ENCODE measurements at places on chromosomes 4 and X. TPM values are rescaled to one million over a fixed set of nuclear protein-coding genes. Genes with fewer than 3 reads are reported as not detected.

- DNase-seq = no peak
These were observed 85.5 kb downstream of the NHSL2 start for GRCh38 chrX:71996136-71996535.

- DNase-seq = peak; percentile 2
These were observed 54.5 kb upstream of the FBXW7 start for GRCh38 chr4:152590179-152591031.

DNA sequence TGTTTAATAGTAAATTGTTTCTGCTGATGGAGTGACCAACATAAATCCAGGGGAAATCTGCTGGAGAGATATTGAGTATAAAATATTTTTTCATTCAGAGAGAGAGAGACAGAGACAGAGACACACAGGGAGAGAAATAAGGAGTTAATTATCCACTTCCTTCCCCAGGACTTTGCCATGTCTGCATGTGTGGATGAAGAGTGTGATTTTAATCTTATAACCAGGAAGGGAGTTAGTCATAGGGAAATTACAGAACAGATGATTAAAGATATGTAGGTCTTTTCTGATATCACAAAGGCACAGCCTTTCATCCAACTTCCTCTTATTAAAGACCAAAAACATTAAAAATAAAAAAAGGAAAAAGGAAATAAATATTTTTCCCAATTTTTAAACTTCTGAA is 526.3 kb downstream of the SPRY1 start:
- no peak for DNase-seq

Gene RAB33A
- total RNA-seq = 0.18 TPM

DNA sequence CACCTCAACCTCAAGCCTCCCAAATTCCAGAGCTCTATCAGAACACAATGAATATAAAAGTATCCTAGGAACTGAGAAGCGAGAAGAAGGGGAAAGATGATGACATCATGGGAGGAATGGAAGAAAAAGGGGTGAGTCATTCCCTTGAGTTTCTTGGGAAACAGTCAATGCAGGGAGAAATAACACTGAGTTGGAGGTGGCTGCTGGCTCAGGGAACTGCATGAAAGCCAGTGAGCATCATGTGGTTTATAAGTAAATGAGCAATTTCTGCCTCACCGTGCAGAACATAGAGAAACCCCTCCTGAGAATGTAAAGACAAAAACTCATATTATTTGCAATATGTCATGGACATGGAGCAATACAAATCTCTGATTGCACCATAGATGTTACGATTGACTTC is 73.3 kb downstream of the SHOX start:
- DNase-seq = no peak

DNA sequence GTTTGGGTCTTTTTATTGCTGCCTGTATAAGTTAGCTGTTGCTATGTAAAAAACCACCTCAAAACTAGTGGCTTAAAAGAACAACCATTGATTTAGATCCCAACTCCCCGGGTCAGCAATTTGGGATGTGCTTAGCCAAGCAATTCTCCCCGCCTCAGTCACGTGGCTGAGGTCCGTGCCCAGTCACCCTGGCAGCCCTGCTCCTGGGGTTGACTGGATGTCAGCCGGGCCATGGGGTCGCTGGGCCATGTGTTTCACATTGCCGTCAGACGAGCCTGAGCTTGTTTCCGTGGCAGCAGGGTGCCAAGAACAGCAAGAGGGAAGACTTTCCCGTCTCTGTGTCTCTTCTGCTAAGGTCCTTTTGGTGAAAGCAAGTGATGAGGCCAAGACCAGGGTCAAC is 345.7 kb upstream of the FAT1 start:
- DNase-seq = no peak

DNA sequence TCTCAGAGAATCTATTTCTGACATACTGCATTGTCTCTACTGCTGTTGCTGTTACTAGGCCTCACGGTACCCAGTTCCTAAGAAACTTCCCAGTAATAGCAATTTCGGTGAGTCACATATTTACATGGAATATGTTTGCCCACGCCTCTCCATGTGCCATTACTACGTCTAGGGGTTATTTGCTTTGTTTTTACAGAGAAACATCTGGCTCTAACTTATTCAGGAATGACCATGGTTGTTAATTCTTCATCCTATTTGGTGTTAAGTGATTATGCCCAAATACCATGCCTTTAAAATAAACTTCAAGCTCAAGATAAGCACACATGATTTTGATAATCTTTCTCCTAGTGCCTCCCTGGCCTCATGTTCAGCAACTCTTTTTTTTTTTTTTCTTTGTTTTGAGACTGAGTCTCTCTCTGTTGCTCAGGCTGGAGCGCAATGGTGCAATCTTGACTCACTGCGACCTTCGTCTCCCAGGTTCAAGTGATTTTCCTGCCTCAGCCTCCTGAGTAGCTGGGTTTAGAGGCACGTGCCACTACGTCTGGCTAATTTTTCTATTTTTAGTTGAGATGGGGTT is 101.0 kb upstream of the HS3ST1 start:
- no peak for DNase-seq

DNA sequence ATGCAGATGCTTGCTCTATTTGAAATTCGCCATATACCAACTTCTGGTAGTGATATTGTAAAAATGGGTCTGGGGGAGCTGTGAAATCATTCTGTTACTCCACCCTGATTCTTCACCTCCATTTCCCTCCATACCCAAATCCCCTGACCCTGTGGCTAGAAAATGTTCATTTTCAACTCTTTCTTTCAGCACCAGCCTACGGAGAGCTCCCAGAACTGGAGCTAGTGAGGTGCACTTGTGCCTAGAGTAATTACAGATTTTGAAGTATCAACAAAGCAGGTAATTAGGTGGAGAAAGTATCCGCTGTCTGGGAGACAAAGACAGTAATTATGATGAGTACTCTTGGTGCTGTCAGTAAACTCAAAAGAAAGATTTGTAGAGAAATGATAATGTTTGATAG is 8.1 kb downstream of the ARHGAP36 start:
- DNase-seq = no peak

DNA sequence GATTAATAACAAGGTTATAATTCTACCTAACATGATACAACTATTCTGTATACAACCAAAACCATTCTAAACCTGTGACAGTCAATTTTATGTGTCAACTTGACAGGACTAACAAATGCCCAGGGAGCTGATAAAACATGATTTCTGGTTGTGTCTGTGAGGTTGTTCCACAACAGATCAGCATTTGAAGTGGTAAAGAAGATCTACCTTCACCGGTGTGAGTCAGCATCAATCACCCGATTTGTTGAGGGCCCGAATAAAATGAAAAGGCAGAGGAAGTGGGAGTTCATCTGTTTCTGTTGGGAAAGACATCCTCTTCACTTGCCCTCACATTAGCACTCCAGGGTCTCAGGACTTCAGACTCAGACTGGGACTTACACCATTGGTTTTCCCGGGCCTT is 187.9 kb downstream of the MAB21L2 start:
- no peak for DNase-seq

DNA sequence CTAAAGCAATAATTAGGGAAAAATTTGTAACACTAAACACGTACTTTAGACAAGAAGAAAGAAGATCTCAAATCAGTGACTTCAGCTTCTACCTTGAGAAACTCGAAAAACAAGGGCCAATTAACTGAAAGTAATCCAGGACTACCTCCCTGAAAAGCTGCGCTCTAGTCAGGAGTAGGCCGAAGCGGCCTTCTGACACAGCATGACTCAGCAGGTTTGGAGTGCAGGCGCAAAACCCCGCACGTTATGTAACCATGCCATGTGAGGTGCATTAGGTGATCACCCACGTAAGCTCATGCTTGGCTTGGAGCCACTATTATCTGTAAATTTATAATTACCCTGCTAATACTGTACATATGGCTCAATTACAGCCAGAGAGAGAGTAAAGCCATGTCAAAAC is 52.8 kb upstream of the CCDC149 start:
- no peak for DNase-seq

GRCh38 chr4:143071351-143071750 is 113.4 kb upstream of the USP38 start:
- DNase-seq = no peak

DNA sequence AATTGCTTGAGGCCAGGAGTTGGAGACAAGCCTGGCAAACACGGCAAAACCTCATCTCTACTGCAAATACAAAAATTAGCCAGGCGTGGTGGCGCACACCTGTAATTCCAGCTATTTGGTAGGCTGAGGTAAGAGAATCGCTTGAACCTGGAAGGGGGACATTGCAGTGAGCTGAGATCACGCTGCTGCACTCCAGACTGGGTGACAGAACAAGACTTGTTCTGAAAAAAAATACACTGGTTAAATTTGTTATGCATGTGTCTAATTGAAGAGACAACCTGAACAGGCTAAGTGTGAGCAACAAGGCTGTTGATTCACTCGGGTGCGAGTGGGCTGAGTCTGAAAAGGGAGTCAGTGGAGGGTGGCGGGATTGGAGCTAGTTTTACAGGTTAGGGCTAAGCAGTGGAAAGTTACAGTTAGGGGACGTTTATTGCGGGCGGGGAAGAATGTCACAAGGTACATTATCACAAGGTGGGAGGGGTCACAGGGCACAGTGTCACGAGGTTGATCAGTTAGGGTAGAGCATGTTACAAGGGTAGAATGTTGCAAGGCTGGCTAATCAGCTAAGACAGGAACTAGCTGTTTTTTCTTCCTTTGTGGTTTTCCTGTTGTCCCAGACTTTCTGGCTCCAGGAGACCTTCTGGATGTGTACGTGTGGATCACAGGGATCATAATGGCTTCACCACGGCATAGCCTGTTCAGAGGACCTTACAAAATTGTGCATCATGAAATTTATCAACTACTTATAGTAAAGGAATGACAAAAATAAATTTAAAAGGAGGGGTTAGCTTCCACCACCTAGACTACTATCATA is 115.8 kb downstream of the NAA11 start:
- DNase-seq = peak; percentile 26

Data from SK-MEL-5 (cell line).